ENCODE measurements at places on chromosomes 6 and 20.
A peak's percentile ranks its signal among the peaks of the same experiment; 100 is the strongest.

DNA sequence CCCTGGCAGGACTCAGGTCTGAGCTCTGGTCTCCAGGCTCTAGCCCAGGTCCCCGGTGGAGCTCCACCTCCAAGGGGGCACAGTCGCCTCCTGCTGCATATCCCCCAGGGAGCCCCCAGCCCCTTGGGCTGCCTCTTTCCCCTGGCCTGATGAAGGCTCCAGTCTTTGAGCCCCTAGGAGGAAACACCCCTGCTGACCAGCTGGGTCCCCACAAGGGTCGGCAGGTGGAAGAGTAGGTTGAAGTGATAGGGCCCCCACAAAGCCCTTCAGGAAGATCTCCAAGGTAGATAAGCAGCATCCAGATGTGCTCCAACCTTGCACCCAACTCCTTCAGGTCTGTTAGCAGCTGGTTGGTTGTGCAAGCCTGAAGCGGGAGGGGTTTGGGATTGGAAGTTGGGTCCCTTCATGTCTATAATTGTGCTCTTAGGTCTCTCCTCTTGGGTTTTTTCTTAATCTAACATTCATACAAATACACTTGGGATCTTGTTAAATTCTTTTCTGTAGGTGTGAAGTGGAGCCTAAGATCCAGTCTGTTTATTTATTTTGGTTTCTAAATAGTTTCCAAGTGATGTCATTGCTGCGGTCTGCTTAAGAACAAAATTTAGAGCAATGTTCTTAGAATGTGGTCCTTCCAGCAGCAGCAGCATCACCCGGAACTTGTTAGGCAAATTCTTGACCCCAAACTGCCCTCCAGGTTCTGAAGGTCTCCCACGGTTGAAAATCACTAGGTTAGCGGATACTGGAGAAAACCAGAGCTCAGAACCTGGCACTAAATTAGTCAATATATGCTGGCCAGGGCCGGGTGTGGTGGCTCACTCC lies 5.1 kb downstream of the UBE2C start:
- no peak for DNase-seq

GRCh38 chr6:13445005-13445743 lies 42.2 kb downstream of the GFOD1 start:
- no peak for DNase-seq

DNA sequence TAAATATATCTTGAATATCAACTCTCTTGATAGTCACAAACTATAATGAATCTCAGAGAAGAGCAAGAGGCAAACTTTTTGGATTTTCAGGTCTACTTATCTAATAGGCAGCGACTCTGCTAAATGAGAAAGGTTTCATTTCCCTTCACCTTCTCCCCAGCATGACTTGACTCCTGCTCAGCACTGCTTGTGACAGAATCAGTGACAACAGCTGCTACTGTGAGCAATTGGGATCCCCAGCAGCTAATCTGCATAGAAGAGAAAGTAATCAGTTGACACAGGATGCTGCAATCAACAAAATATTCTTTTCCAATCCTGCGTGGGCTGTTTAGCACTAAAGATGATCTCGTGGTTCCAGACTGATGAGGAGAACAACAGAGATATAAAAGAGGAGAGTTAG lies 205.5 kb downstream of the MMUT start:
- no peak for DNase-seq

- DNase-seq, result no peak
These were observed 115.7 kb downstream of the B3GAT2 start for GRCh38 chr6:70841112-70841511.

GRCh38 chr6:148557796-148558321 lies 189.0 kb upstream of the UST start:
- DNase-seq, result no peak

- no peak for DNase-seq
These were observed 134.3 kb downstream of the RTN4IP1 start for GRCh38 chr6:106495014-106495413.

- no peak for DNase-seq
These were observed 88.6 kb upstream of the SLC35F1 start for GRCh38 chr6:117818449-117818848.

- DNase-seq, result no peak
These were observed 36.0 kb upstream of the SCRT2 start for GRCh38 chr20:711576-711975.

DNA sequence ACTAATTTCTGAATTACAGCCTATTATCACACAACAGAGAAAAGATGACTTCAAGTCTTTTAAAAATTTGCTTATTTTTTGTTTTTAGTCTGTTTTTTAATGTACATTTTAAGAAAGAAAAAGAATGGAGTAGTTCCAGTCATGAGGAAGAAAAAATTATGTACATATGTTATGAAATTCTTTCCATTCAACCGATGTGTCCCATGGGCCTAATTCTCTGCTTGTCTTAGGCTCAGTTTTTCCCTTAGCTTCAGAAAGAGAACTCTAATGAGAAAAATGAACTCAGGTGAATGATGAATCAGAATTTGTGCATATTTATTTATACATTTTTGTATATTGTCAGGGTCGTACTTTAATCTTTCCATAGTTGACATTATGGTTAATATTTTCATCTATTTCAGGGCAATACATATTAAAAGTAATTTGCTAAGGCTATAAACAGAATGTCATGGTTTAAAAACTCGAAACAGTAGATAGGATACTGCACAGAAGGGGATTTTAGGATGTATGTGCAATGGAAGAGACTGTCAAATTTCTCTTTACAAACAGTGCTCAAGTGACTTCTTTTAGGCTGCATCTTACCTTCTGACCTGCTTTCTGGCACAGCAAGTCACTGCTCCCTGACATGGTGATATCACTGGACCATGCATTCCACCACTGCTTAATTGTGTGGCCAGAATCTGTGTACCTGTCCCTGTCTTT lies 153.1 kb downstream of the EPHA7 start:
- no peak for DNase-seq

DNA sequence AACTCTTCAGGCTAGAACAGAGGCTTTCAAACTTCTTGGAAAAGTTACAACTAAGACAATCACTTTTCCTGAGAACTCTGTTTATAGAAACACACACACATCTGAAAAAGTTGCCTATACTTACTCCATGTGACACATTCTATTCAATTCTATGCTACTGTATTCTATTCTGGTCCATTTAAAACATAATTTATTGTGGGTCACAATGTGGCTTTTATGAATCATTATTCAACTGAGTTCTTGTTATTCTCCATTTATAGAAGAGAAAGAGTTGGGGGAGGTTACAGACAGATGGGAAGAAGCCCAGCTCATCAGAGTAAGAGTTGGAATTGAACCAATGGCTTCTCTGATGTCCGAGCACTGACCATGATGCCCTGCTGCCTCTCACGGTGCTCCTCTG lies 21.6 kb upstream of the BCAS1 start:
- no peak for DNase-seq

GRCh38 chr6:3918469-3918868 lies 69.3 kb downstream of the FAM50B start:
- DNase-seq, result no peak

GRCh38 chr20:63377256-63377941 lies 16.2 kb upstream of the CHRNA4 start:
- no peak for DNase-seq

GRCh38 chr20:35284267-35284991 lies at the start of gene EIF6:
Gene EIF6 (minus strand): TSS chr20:35284772. CDS start chr20:35284487, 285 bp downstream.
- no peak for DNase-seq

- no peak for DNase-seq
These were observed 45.2 kb downstream of the RANBP9 start for GRCh38 chr6:13666194-13667105.

- no peak for DNase-seq
These were observed 12.2 kb upstream of the MANBAL start for GRCh38 chr20:37277253-37277593.

DNA sequence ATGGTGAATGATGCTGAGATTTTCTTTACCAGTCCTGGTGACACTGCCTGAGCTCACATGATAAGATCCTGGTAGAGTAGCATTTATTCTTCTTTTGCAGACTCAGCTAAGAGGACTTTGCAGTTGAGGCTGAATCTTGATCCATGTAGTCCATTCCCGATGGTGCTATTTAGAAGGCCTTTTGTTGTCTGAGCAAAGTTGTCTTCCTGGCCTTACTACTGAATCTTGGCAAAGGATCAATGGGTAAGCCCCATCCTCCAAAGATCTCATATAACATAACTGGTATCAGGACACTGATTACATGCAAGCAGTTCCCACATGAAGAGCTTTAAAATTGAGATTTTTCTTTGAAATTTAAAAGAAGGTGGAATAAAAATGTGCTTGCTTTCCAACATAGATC lies 291.6 kb downstream of the SOX4 start:
- no peak for DNase-seq

DNA sequence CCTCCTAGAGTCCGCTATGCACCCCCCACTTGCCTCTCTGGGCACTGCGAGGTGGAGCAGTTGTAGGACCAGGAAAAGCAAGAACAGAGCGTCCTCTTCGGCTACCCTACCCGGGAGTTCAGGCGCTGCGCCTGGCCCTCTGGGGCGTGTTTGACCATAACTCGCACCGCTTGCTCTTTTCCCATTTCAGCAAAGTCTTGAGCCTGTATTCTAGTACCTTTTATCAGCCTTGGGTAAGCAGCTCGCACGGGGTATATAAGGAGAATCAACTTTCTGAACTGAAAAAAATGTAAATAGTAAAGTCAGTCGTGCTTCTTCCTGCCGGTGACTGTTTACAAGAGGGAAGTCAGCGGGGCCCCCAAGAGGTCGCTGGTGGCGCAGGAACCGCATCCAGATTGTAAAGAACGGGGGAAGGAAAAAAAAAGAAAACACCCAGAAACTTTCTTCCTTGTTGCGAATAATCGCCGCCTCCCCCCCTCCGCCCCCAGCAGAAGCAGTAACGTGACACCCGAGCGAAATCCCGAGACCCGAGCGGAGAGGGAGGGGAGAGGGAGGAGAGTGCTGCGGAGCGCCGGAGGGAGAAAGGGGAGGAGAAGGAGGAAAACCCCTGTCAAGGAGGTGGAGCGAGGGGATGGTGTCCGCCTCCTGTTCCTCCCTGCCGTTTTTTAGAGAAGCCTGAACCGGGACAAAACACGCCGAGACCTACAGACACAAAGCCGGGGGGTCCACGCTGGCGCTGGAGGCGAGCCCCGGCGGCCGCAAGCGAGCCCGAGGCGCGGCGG lies at the start of gene UST:
Gene UST, plus strand, starts transcription at position 668 of the 782 bp plus-strand sequence. CDS start 401 bp downstream, outside the sequence.
- DNase-seq, result peak; percentile 82

GRCh38 chr6:39430446-39430845 lies 107.9 kb upstream of the KCNK16 start:
- DNase-seq, result no peak

GRCh38 chr6:108685970-108686369 lies 125.3 kb downstream of the FOXO3 start:
- no peak for DNase-seq

GRCh38 chr6:5871296-5871695 lies 135.4 kb downstream of the NRN1 start:
- no peak for DNase-seq

GRCh38 chr20:60107621-60108390 lies 149.6 kb downstream of the CDH26 start:
- DNase-seq, result no peak

DNA sequence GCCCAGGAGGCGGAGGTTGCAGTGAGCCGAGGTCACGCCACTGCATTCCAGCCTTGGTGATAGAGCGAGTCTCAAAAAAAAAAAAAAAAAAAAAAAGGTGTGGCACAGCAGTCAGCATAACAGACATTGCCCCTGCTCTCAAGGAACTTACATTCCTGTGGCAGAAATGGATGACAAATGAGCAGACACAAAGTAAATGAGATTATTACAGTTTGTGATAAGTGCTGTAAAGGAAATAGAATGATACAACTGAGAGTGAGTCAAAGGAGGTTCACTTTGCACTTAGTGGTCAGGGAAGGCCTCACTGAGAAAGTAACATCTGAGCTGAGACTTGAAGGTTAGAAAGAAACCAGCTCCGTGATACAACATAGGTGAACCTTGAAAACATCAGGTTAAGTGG lies 36.4 kb downstream of the CEP250 start:
- DNase-seq, result no peak

- no peak for DNase-seq
These were observed 129.9 kb downstream of the SMAP1 start for GRCh38 chr6:70797625-70798024.

- no peak for DNase-seq
These were observed 50.7 kb downstream of the FAM8A1 start for GRCh38 chr6:17650656-17651309.

DNA sequence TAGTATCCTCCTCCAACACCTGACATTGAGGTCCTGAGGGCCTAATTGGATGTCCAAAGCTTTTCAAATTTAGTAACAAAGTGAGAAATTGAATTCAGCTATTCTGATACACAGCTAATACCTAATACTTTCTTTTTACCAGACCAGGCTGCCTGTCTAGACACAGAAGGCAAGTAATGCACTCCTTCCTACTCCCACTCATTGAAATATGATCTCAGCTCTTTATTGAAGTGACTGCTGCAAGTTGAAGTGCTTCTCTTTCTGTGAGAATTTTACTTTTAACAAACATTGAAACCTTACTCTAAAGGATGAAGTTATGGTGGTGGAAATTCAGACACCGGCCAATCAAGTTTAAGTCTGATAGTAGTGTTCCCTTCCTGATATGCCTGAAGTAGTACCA lies 90.8 kb upstream of the OGFRL1 start:
- no peak for DNase-seq

GRCh38 chr6:138576313-138576712 lies 77.0 kb upstream of the NHSL1 start:
- no peak for DNase-seq

DNA sequence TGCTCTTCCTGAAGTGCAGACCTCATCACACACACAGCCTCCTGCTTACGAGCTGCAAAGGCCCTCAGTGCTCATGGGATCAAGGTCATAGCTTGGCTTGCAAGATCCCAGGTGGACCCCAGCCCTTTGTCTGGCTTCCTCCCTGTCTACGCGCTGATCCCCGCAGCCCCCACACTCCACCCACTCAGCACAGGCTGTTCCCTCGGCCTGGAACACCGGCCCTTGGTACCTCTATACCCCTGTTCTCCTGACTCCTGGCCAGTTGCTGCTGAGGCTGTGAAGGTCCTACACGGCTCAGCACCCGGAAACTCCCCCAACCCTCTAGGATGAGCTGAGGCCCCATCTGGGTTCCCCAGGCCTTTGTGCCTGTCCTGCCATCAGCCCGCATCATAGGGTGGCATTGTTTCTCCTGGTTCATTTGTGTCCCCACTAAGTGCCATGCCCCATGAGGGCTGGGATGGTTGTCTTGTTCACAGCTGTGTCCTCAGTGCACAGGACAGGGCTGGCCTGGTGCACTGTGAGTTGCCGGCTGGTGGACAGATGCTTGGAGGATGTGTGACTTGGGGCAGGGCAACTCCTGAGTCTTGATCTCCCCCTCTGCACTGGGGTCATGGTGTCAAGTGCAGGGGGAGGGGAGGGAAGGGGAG lies 57.0 kb downstream of the ADNP start:
- DNase-seq, result no peak

GRCh38 chr6:170089963-170090362 lies 200.9 kb downstream of the DLL1 start:
- DNase-seq, result no peak

DNA sequence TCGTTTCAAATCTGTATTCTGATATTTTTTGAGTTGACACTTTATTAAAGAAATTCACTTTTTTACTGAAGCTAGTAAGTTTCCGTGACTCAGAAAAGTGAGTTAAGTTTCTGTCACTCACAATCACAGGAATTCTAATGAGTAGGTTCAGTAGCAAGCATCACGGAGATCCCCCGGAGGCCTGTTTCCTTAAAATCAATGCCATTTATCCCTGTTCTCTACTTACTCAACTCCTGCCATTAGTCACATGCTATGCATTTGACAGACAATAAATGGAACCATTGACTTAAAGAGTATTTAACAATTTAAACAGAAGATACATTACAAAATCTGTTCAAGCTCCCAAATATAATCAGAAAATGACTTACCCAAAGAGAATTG lies 9.1 kb downstream of the SLC18B1 start:
- DNase-seq, result no peak

Data from smooth muscle cell of the brain vasculature (primary cell).